ENCODE measurements at places on chromosomes 3 and 15.

GRCh38 chr3:50581459-50581842 is 12.1 kb downstream of the HEMK1 start:
- DNase-seq = no peak

DNA sequence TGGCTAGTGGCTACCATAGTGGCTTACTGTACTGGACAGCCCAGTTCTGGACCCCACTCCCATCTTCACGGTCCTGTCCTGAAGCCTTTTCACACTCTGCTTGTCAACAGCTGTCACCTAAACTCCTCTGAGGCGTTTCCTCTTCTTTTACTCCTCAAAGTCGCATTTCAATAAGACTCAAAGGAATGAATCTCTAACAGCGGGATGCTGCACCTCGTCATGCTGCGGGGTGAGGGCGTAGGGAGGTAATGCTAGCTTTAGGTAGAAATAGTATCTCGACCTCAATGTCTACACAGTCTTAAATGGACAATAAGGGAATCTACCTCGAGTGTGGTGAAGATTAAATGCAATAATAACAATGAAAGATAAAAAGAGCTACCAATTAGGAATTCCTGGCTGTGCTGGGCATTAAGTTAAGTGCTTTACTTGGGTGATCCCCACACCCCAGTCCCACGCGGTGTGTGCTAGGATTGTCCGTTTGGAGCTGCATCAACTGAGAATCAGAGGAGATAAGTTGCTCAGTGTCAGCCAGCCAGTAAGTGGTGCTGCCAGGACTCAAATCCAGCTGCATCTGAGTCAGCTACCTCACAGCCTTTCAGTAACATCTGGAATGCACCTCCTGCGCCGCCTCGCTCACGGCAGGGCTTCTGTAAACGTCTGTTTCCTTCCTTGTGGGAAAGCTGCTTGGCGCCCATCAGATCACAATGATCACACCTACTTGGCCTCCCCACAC is 14.0 kb downstream of the PLA2G4D start:
- DNase-seq = no peak

DNA sequence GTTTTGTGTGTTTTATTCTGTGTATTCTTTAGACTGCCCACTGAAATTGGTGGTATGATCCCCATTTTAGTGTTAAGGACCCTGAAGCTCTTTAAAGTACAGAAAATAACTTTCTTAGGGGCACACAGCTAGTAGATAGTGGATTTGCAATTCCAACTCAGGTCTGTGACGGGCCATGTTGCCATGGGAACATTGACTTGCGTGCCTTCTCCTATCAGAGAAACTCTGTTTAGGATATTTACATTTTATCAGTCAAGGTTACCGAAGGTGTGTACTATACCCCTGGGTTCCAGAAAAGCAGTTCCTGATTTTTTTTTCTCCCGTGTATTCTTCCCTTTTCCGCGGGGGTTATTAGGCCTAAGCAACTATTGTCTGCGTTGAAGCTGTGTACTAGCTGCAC is 19.4 kb downstream of the MYZAP start:
- no peak for DNase-seq

GRCh38 chr15:76337059-76337695 is 604 bp downstream of the ISL2 start:
- no peak for DNase-seq

DNA sequence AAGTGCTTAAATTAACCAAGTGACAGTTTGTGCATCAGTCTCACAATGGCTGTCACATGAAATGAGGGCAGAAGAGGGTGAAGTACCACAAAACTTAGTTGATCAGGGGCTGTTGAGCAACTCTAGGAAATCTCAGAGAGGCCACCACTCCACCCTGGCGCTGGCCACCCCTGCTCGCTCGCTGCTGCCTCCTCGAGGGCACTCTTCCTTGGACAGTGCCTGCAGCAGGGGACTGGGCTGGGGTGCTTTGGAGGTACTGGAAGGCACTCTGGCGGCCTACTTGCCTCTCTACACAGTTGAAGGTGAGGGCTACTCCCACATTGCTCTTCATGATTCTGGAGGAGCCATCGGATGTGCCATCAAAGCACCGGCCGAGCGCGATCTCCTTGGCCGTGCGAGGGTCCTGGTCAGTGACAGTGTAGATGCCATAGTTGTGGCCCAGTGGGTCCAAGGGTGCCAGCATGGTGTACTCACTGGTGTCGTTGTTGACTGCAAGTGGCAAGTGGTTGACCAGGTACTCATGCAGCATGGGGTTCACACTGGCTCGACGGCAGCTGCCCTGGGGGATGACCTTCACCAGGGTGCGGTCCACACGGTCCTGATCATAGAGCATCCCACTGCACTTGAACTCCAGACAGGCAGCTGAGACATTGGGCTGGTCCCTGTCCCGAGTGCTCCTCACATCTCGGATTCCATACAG is 11.6 kb upstream of the CLPX start:
- DNase-seq = no peak

DNA sequence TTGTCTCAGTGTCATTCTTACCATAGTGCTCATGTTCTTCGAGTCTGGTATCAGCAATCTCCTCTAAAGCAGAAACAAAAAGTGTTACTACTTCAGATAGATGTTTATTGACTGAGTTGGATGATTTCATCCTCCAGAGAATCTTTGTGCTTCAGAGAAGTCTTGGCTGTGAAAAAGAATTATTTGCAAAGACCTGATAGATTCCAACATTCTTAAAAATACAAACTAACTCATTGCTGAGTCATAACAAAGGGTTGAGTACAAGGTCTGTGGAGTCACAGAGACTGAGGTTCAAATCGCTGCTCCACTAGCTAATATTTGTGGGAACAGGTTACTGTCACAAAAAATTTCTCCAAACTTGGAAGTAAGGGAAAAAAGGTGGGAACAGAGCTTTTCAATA is 9.0 kb upstream of the STRIT1 start:
- DNase-seq = no peak

- DNase-seq = no peak
Measured at GRCh38 chr3:130934442-130935089, 40.7 kb downstream of the ATP2C1 start.

- DNase-seq = no peak
Measured at GRCh38 chr3:107028086-107028485, 349.2 kb upstream of the CCDC54 start.

DNA sequence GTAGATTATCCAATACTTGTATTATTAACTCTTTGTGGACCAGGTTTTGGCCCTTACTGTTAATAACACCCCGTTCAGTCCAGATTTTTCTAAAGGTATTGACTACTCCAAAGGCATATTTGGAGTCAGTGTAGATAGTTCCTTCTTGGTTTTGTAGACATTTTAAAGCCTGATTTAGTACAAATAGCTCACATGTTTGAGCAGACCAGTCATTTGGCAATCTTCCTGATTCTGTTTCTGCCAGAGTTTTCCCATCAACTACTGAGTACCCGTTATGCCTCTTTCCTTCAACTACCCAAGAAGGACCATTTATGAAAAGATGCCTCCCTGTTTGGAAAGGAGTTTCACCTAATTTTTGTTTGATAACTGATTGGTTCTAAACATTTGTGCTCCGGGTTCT is 82.0 kb downstream of the CHCHD4 start:
- DNase-seq = no peak

GRCh38 chr15:37638116-37638515 is 296.3 kb upstream of the TMCO5A start:
- DNase-seq = no peak

DNA sequence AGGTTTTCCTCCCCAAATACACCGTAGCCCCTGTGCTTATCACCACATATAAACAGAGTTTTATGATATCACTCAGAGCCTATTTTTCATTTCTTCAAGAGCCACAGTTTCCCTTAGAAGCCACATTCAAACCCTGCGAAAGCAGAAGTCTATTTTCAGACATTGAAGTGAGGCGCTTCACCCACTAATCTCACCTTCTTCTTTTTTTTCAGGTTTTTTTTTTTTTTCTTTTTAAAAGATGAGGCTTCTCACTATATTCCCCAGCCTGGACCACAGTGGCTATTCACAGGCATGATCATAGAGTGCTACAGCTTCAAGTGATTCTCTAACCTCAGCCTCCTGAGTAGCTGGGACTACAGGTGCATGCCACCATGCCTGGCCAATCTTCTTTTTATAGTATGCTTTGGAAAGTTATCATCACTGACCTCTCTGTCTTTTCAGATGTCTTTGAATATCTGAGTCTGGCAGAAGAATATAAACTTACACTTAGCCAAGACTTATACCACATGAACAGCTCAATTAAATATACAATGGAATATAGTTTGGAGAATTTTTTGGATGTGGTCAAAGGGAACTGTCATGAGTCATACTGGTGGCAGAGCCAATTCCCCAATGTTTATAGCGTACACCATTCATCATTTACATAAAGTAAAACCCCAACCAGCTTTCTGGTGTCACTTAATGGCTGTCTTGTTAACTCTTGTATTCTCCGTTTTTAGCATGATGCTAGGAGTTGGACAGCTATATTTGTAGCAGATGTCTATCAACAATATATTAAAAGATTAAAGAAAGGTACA is 59.7 kb upstream of the CCDC50 start:
- no peak for DNase-seq

- no peak for DNase-seq
Measured at GRCh38 chr15:70164910-70165715, 67.4 kb upstream of the TLE3 start.

DNA sequence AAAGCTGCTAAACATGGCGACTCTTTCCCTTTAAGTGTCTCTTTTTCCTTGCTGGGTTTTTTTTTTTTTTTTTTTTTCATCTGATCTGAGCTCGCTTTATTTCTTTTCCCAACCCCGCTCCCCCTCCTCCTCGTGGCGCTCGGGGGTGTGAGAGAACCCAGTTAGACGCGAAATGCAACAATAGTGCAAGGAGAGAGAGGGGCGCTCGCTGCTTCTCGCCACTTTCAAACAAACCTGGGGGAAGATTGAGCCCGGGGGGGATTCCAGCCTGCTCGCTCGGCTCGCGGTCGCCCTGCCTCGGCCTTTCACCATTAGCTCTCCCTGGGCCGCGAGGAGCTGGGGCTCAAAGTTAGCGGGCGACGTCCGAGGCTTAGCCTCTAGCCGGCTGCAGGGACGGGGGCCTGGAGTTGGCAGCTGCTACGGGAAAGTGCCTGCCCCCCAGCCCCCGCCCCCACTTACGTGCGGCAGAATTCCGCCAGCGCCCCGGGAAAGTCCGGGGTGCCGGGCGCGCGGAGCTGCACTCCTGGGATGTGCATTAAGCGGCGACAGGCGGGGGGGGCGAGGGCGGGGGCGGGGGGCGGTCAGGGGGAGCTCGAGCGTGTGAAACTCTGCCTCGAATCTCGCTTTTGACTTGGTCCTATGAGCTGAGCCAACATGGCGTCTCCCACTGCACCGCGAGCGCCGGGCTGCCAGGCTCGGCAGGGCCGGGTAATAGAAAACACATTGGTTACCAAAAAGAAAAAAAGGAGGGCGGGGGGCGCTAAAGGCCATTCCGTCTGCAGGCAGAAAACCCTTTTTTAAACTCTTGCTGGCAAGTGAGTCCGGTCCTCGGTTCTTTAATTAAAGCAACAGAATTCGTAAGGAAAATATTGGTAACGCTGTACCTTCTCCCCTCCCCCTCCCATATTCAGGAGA is 10.4 kb downstream of the NR2F2 start:
- DNase-seq = no peak

DNA sequence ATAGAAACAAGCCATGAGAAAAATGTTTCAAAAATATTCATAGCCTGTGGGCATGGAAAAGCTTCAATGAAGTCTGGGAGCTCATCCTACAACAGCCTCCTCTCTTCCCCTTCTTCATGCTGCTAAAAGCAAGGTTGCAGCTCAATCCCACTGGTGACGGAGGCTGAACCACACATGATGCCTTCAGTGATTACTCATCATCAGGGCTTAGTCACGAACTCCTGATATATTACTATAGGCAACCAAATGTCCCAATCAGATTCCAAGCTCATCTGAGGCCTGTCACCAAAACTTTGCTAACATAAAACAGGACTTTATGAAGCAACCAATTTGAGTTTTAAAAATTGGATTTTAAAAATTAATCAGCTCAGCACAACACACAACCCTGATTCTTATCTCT is 24.0 kb upstream of the SLC24A5 start:
- DNase-seq = no peak

DNA sequence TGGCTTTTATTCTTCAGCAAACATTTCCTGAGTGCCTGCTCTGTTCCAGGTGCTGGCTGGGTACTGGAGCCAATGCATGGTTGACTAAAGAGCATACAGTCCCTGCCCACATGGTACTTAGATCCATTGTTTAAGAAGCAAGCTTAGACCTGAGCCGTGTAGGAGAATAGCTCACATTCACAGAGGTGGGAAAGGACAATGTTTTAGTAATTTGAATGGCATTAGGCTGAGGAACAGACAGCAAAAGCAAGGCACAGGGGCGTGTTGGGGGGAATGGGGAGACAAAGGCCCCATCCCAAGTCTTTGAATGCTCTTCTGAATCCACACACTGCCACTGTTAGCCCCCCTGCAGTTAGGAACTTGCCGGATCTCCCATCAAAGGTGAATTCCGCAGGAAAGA is 388.2 kb upstream of the RGMA start:
- DNase-seq = no peak

DNA sequence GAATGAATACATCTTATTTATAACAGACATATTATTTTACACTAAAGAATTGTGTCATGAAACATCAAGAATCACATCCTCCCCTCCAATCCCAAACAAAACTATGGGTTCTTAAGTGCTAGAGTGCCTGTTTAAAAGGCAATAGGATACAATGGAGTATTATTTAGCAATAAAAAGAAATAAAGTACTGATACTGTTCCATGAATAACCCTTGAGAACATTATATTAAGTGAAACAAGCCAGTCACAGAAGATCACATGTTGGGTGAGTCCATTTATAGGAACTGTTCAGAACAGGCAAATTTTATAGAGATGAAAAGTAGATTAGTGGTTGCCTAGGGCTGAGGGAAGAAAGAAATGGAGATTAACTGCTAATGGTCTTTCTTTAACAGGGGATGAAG is 86.5 kb downstream of the ANKRD28 start:
- no peak for DNase-seq

GRCh38 chr3:188826574-188826973 is 345.2 kb upstream of the TPRG1 start:
- DNase-seq = no peak

- DNase-seq = no peak
Measured at GRCh38 chr3:129224984-129225393, 24.4 kb upstream of the COPG1 start.

DNA sequence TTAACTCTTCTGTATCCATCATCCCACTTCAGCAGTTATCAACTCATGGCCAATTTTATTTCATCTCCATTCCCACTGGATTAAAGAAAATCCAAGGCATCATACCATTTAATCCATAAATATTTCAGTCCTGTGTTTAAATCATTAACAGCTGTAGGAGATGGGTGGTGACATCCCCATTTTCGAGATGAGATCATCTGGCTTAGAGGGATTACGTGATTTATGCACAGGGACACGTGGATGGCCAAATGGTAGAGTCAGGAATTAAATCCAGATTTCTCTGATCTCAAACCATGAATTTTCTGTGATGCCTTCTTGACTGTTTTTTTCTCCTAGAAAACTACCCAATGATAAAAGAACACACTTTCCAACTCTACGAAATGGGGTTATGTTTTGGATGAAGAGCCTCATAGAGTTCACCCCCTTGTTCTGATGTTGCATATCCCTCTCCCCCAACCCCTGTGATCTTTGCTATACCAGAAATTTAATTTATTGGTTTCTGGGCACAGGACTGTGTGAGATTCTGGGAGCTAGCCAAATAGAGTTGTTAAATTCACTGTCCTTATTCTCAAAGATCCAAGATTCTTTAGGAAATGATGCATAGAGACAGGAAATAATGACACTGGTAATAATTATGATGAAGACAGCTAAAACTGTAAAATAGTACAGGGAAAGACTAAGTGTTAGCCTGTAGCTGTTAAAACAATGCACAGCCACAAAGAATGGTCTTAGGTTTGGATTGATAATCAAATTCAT is 7.4 kb downstream of the ZNF589 start:
- DNase-seq = no peak

GRCh38 chr3:105518806-105519418 is 152.2 kb downstream of the ALCAM start:
- DNase-seq = peak; percentile 62
